ENCODE measurements at places on chromosomes 5 and 9. TPM values are rescaled to one million over a fixed set of nuclear protein-coding genes. Genes with fewer than 3 reads are reported as not detected.

Gene UNC5A
- total RNA-seq, result 1.6 TPM

GRCh38 chr9:89444274-89444673 is 53.6 kb downstream of the SEMA4D start:
- DNase-seq, result no peak

DNA sequence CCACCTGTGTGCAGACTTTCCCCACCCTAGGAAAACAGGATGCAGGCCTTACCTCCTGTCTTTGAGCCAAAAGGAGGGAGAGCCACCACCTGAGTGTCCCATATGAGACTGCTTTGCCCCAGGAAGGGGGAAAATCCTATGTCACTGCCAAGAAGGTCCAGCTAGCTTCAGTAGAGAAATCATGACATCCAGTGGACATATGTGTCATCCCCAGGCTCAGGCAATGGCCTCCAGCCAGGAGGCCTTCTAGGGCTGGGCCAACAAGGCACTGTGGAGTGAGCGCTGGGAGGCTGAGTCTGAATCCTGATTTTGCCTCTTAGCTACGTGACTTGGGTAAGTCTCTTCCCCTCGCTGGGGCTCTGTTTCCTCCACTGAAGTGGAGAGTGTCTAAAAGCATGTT is 60.2 kb downstream of the SMIM23 start:
- no peak for DNase-seq

Gene PIK3R1
- 17.2 TPM for total RNA-seq

Gene GRIN3A
- not detected for total RNA-seq

DNA sequence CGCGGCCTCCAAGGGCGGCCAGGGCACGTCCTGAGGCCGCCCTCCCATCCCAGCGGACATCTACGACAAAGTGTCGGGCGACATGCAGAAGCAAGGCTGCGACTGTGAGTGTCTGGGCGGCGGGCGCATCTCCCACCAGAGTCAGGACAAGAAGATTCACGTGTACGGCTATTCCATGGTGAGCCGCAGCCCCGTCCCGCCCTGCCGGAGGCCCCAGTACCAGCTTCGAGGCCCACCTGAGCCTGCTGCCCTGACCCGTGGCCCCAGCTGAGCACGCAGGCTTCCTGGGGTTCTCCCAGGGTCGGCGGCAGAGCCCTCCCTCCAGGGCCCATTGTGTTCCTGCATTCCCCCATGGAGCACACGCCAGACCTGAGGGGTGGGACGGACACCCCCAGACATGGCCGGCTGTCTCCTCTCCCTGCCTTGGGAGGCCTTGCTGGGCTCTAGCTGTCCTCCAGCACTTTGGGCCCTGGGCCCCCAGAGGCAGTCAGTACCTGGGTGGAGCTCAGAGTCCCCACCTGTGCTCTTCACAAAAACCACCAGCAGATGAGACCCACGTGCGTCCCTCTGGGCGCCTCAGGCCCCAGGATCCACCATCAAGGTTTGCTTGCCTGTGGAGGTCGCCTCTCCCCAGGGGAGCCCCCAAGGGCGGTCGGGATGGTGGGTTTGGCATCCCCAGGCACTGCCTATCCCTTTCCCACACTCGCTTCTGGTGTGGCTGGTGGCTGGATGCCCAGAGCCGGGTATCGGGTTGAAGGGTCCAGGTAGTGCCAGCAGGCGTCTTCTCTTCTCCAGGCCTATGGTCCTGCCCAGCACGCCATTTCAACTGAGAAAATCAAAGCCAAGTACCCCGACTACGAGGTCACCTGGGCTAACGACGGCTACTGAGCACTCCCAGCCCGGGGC is 1.0 kb downstream of the PHPT1 start:
- no peak for DNase-seq

Gene SLC36A3
- not detected for total RNA-seq

Gene HAVCR2
- total RNA-seq, result 0.02 TPM

GRCh38 chr9:109907810-109908458 is 127.9 kb downstream of the PALM2AKAP2 start:
- DNase-seq, result no peak

Gene PRRC2B
- total RNA-seq, result 33.1 TPM

- peak; percentile 22 for DNase-seq
Measured at GRCh38 chr5:11595045-11595444, 309.2 kb downstream of the CTNND2 start.

Gene RETREG1
- 1.5 TPM for total RNA-seq

Gene SLC34A1
- not detected for total RNA-seq
